ENCODE measurements at places on chromosomes 11 and 22.

DNA sequence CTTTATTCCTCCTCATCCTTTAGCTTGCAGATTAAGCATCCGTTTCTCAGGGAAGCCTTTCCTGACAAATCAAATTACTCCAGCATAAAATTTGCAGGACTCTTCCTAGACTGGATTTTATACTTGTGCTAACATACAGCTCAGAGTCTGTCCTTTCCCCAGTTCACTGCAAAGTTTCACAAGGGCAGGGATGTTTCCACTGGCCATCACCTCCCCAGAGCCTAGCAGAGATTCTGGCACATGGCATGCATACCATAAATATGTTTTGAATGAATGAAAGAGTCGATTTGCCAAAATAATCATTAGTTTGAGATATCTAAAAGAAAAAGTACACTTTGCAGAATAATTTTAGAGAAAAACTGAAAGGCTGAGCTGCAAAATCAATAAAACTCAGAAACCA, 10.6 kb downstream of the MSANTD4 start:
- DNase-seq: no peak

- peak; percentile 5 for DNase-seq
These were observed 1156.6 kb downstream of the TBC1D22A start for GRCh38 chr22:47919001-47919441.

GRCh38 chr11:69251639-69252489, 42.1 kb upstream of the MYEOV start:
- DNase-seq: no peak

DNA sequence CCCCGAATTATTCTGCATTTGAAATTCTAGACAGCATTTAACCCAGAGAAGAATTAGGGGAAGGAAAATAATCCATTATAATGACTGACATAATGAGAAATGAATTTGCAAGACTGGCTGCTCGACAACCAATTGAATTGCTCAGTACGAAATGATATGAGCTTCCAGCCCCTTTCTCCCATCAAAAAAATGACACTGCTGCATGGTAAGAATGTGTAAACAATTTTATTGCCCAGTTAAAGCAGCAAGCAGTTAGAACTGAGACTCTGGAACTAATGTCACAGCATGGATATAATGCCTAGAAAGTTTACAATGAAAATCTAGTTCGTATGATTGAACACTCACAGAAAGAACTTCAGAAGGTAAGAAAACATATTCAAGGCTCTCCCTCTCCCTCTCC, 24.7 kb upstream of the PCF11 start:
- DNase-seq: no peak

DNA sequence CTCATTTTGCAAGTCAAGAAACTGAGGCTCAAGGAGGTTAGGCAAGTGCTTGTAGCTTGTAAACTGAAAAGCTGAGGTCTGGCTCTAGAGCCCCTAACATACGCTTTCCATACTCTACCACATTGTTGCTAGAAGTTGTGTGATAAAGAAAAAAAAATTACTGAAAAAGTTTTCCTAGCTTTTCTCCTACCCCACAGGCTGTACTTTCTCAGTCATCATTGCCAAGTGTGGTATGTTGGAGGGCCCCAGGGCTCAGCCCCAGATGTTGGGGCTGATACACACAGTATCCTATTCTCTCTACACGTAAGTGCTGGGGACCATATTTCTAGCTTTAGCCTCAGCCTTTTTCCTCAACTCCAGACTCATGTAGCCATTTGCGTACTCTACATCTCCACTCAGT, 16.0 kb downstream of the KREMEN1 start:
- DNase-seq: no peak

Measured in NCI-H1105 treated with DMSO at 0.1 percent for 48 hours (cell line).